Activated naive CD8-positive, alpha-beta T cell treated with anti-CD3 and anti-CD28 coated beads for 36 hours (primary cell): ENCODE measurements at places on chromosomes 11 and 22. TPM values are rescaled to one million over a fixed set of nuclear protein-coding genes. Genes with fewer than 3 reads are reported as not detected.
A peak's percentile ranks its signal among the peaks of the same experiment; 100 is the strongest.

- DNase-seq: no peak
Observed at GRCh38 chr11:104761511-104761910, 136.7 kb downstream of the CASP12 start.

DNA sequence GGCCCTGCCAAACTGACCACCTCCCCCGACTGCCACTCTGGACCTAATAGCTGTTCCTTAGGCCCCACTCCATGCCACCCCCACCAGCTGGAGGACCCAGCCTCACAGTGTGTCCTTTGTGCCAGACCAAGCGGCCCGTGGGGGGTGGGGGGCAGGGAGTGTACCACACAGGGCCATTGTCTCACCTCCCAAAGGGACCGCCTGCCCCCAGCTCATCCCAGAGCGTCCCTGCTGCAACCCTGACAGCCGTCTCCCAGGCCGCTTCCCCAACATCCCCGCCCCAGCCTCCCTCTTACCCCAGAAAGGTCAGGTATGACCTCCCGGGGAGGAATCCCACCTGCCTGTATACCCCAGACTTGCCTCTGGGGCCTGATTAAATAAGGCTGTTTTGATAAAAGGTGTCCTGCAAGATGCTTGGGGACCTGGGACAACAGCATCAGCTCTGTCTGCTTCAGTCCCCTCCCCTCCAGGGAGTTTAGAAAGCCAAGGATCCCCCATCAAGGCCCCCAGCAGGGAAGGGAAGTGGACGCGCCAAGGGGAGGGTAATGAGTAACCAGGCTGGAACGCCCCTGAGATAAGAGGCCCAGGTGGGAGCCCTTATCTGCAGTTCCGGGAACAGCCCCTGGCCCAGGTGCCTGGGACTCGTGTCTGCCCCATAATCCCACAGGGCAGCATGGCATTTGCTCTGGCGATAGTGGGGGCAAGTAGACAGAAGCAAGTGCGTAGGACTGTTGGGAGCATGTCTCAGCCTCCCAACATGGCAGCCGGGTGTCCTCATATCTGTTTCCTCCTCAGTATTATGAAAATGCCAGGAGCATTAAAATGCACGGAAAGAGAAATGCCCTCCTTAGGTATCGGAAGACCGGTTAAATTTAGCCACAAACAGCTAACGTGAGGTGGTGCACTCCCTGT, 9.0 kb downstream of the CDC42EP1 start:
- DNase-seq: no peak

- no peak for DNase-seq
Observed at GRCh38 chr22:33270596-33270995, 212.4 kb upstream of the SYN3 start.

DNA sequence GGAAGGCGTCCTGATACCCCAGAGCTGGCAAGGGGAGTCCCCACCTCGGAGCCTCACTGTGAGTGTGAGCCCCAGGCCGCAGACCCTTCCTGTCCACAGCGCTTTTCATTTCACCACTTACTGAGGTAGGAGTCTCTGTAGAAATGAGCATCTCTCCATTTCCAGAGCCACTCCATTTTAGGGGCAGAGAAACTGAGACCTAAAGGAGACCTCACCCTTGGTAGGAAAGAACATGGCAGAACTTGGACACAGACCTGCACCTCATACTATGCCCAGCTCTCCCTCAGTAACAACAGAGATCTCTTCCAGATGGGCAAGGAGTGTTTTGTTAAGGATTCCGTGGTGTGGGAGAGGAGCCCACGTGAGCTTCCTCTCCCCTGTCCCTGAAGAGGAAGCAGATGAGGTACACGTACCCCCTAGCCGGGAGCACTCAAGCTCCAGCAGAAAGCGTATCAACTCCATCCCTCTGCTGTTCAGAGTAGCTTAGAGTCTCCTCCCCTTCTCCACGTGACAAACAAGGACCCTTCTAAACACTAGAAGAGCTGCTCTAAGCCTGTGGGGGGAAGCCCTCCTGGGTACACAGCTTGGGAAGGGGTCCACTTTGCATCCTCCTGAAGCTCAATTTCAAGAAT, 532 bp upstream of the VSIG2 start:
- DNase-seq: no peak

- no peak for DNase-seq
Observed at GRCh38 chr11:60211206-60211605, 28.3 kb upstream of the MS4A6A start.

- no peak for DNase-seq
Observed at GRCh38 chr11:28962502-28962901, 854.3 kb downstream of the METTL15 start.

DNA sequence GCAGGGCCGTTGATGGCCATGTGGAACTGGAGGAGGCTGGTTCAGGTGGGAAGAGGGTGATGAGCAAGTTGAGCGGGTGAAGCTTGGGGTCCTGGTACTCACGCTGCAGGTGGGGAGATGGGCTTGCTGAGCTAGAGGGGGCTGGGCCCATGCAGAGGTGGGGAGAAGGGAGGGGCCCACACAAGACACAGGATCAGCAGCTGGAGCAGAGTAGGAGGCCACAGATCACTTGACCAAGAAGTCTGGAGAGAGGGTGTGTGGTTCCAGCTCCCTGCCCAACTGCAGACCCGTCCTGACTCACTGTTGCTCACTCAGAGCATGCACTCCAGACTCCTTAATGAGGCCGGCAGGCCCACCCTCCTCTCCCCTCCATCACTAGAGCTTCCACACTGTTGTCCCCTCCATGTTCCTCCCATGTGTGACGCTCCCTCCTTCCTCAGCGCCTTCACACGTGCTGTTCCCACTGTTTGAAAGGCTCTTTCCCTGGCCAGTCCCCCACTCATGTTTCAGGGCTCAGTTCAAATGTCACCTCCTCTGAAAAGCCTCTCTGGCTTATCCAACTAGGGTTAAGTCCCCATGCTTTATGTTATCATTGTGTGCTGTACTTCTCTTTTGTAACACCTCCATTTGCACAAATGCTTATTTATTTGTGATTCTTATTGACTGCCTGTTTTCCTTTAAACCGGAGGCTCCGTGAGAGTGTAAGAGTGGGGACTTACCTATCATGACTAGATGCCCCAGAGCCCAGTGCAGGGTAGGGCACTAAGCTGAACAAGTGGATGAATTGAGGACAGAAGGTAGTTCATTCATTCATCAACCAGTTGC, 2.3 kb downstream of the CCDC86 start:
- DNase-seq: no peak

- DNase-seq: no peak
Observed at GRCh38 chr11:106276859-106277436, 199.5 kb downstream of the AASDHPPT start.

- no peak for DNase-seq
Observed at GRCh38 chr11:121352251-121352891, 59.8 kb downstream of the SC5D start.

GRCh38 chr22:33400061-33400840, 342.1 kb upstream of the SYN3 start:
- DNase-seq: no peak

DNA sequence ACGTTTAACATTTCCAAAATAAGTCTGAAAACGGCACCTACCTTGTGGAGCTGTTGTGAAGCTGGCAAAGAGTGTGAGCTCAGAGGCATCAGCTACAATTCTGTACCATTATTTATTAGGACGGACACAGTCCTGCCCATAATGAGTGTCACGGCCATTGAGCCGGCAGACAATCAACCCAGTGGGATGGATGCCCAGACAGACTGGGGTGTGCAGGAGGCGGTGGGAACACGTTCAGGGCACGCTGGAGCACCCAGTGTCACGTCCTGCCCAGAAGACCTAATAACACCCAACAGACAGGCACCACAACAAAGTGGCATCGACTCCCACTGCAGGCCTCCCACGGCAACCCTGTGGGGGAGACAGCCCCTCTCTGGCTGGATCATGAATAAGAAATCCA, 34.5 kb downstream of the TPST2 start:
- DNase-seq: no peak

DNA sequence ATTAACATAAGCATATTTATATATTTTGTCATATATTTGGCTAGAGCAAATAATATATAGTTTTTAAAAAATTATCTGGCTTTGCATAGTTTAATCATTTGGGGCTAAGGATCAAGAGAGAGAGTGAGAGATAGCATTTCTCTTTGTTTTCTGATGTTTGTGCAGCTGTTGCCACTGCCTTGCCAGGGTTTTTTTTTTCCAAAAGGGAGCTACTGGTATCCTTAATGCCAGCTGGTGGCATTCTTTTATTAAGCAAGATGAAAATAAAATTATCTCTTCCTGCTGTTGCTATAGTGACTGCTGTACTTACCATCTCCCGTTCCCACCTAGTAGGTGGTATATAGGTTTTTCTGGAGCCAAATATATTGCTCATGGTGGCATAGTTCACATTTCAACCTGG, 793.3 kb upstream of the ARHGAP42 start:
- no peak for DNase-seq

GRCh38 chr11:14186046-14186775, 172.8 kb downstream of the RRAS2 start:
- no peak for DNase-seq

DNA sequence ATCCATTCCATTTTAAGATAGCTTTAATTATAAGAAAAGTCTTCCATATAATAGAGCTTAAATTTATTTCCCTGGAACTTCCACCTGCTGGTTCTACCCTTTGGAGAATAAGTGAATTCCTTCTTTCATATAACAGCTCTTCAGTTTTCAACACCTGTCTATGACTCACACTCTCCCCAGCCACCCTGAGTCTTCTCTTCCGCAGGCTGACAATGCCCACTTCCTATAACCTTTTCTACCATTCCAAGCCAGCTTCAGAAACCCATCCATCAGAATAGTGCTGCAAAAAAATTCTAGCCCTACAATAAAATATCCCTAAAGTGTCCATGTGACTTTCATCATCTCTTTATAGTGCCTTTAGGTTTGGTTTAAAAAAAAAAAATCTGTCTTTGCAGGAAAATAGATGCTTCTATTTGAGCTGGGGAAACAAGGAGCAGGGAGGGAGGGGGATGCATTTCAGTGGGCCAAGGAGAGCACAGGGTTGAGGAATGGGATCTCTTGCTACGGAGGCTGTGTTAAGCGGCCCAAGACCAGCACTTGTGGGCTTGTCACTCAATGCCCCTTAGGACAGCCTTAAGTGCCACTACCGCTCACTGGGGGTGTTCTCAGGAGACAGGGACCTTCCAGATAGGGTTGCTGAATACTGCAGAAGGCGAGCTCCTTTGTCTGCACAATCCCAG, 178.6 kb downstream of the DSCAML1 start:
- DNase-seq: no peak

DNA sequence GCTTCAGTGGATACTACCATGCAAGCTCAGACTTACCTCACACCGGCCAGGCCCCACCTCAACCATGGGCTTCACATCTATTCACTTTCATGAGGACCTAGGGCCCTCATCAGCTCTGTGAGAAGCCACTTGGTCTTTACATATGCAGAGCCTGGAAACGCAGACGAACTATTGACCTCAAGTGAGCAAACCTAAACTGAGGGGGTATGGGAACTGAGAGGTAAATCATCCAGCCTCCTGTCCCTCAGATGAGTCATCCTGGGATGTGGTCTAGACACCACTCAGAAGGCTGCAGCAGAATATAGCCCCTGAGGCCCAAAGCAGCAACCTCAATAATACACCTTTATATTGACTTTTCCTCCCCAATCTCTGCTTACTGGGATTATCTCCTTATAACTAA, 578.0 kb downstream of the INSC start:
- no peak for DNase-seq

DNA sequence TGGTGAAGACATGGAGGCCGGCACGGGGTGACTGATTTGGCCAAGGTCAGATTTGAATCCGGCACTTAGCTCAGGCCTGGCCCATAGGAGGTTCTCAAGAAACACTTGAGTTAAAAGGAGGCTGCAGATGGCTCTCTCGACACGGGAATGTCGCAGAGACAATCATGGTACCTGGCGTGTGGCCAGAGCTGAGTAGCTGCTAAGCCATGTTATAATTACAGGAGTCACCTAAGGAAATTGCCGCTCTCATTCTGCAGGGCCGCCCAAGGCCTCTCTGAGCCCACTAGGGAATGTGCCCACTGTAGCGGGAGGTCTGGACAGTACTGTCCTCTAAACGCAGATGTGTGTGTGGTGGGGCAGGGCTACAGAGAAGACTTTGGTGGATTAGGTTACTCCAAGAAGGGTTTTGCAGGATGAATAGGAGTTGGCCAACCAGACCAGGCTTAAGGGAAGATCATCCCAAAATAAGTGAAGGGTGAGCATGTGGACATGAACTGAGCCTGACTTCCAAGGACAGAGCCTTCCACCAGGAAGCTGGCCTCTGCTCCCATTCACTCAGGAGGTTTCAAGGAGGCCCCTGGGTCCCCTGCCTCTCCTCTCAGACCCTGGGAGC, 19.3 kb upstream of the PRR5 start:
- DNase-seq: no peak

GRCh38 chr11:105034813-105035620, at the start of gene CASP1:
Gene CASP1 (minus strand): TSS chr11:105035144. CDS start chr11:105035113, 31 bp downstream.
- DNase-seq: peak; percentile 14

DNA sequence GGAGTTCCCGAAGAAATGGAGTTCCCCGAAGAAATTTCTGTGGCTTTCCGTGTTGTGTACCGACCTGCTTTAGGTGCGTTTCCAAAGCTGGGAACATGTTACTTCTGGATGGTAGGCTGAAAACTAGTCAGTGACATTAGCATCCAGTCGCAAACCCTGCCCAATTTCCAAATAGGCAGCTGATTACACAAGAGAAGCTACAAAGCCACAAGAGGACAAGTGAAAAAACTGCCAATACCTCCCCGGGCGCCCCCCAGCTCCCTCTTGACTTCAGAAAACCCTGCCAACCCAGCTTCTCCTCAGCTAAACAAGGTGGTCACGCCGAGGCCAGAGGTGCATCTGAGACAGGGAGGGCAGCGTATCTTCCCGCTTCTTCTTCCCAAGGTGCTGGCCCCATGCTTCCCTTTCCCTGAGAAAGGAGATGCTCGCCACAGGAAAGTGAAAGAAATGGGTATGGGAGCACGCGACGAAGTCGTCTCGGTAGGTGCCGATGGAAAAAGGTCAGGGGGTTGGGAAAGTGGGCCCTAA, 551 bp downstream of the AGBL2 start:
- DNase-seq: peak; percentile 3

DNA sequence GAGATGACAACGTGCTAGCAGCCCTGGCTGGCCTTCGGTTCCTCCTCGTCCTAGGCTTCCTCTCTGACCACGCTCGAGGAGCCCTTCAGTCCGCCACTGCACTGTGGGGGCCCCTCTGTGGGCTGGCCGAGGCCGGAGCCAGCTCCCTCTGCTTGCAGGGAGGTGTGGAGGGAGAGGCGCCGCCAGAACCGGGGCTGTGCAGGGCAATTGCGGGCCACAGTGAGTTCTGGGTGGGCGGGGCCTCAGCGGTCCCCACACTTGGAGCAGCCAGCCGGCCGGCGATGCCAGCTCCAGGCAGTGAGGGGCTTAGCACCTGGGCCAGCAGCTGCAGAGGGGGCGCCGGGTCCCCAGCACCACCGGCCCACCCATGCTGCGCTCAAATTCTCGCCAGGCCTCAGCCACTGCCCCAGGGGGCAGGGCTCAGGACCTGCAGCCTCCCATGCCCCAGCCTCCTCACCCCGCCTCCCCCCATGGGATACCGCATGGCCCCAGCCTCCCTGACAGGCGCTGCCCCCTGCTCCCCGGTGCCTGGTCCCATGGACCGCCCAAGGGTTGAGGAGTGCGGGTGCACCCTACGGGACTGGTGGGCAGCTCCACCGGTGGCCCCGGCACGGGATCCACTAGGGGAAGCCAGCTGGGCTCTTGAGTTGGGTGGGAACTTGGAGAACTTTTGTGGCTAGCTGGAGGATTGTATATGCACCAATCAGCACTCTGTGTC, 399.4 kb downstream of the LUZP2 start:
- no peak for DNase-seq

SLC22A9 gene
- not detected for total RNA-seq

C11orf21 gene
- 2.5 TPM for total RNA-seq

MYH9 gene
- 551 TPM for total RNA-seq

OR8A1 gene
- total RNA-seq: not detected

GLYATL2 gene
- total RNA-seq: not detected
